ENCODE measurements at places on chromosomes 1 and 21.

- no peak for DNase-seq
Measured at GRCh38 chr1:39170731-39171667, 33.5 kb upstream of the MACF1 start.

DNA sequence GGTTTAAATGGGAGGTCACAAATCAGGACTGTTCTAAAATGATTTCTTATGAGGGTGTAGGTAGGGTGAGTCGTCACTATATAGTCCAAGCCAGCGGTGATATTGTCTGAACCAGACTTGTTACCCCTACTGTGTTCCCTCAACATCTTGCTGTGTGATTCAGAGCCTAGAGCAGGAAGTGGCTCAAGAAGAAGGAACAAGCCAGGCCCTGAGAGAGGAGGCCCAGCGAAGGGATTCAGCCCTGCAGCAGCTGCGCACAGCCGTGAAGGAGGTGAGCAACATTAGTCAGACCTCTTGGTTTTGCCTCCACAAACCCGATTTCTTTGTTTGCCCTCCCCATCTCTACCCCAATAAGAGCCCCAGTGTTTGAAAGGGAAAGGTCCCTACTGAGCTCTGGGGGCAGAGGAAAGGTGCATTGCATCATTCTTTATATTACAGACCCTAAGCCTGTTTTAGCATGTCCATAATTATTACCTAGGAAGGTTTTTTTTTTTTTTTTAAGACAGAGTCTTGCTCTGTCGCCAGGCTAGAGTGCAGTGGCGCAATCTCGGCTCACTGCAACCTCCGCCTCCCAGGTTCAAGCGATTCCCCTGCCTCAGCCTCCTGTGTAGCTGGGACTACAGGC, 5.0 kb upstream of the SH3BGRL3 start:
- no peak for DNase-seq

DNA sequence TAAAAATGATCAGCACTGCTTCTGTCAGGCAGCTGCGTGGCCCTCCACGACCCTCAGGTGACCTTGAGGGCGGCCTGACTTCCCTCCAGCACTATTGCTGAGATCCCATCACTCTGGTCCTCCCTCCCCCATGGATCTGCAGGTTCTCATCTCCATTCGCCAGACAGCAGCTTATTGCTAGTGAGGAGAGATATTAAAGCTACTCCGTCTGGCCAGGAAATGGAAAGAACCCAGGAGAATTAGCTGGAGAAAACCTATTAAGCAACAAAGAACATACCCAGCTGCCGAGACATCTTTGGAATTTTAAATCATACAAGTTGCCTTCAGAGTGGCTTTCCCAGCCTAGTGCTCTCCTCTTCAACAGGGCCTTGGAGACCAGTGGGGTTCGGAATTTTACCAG, 25.7 kb upstream of the KCNN3 start:
- no peak for DNase-seq

DNA sequence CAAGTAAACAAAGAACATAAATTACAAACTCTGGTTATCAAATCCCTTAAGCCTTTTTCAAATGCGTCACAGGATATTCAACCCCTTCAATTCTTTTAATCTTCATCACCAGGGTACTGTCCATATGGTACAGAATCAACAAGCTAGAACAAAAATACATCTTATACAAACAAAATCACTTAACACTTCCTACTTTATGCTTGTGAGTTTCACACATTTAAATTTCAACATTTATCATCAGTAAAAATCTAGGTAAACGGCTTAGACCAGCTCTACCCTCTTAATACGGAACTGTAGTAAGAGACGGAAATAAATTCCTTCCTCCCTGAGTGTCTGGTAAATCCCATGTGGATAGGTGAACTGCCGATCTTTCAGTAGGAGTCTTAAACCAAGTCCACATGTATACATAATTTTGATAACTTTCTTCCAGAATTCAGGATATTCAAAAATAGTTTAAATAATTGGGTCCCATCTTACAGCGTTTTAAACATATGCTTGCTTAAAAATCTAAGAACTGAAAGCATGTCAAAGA, 1.0 kb downstream of the CCDC181 start:
- DNase-seq: no peak

GRCh38 chr1:43802356-43802980, 95.1 kb downstream of the ST3GAL3 start:
- no peak for DNase-seq

DNA sequence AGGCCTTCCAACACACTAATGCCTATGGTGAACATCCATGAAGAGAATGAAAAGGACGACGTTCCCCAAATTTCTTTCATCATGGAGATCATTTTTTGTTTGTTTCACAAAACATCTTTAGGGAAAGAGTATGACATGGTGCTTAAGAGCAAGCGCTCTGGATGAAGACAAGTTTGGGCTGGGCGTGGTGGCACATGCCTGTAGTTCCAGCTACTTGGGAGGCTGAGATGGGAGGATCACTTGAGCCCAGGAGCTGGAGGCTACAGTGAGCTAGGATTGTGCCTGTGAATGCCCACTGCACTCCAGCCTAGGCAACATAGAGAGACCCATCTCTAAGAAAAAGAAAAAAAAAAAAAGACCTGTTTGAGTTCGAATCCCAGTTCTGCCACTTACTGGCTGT, 253.1 kb downstream of the PTPRU start:
- no peak for DNase-seq

All from iPS DF 19.7 (cell line).